CD8-positive, alpha-beta T cell (primary cell): ENCODE measurements at places on chromosomes 13 and 19.

DNA sequence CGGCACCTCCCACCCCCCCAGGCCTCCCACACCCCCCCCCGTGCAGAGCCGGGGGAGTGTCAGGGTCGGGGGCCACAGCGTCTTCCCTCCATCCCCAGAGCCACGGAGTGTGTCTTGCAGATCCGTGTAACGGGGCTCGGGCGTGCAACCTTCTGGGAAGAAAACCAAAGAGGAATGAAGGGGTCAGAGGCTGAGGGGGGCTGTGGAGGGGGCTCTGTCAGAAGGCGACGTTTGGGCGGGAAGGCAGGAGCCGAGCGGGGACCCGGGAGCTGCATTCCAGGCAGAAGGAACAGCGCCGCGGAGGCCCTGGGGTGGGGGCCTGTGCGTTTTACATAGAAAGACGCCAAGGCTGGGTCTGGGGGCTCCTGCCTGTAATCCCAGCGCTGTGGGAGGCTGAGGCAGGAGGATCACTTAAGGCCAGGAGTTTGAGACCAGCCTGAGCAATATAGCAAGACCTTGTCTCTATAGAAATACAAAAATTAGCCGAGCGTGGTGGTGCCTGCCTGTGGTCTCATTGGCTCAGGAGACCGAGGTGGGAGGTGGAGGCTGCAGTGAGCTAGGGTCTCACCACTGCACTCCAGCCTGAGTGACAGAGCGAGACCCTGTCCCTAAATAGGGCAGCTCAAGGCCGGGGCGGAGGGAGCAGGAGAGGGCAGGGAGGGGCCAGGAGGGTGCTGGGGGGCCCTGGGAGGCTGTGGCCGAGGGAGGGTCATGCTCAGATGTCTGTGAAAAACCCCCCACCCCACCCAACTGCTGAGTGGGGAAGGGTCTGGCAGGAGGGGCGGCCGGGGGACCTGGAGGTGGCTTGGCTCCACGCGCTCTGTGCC lies 27.8 kb downstream of the ARID3A start:
- no peak for DNase-seq

- no peak for DNase-seq
Observed at GRCh38 chr13:31175847-31176532, 14.3 kb upstream of the HSPH1 start.

DNA sequence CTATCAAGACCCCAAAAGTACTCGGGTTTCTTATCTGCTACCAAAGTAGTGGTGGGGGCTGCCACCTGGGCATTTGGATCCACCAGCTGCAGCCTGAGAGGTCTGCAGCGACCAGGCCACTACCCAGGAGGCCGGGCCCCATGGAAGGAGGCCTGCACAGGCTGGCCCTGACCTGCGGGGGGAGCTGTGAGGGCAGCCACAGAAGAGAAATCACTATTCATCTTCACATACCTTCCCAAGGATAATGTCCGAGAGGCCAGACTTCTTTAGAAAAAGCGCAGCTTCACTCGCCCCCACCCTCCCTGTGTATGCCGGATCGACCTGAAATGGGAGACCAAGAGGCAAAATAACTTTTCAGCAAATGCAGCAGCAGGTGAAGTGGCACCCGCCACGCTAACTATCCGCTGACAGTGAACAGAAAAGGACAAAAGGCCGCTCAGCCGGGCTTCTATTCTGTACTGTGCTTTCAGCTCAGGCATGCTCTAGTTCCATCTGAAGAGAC lies 30.1 kb downstream of the EPS15L1 start:
- no peak for DNase-seq

- no peak for DNase-seq
Observed at GRCh38 chr13:49814551-49815270, 22.2 kb upstream of the KPNA3 start.

- DNase-seq, result no peak
Observed at GRCh38 chr19:10637894-10638293, 12.5 kb downstream of the SLC44A2 start.

- no peak for DNase-seq
Observed at GRCh38 chr13:71873418-71874247, 6.6 kb upstream of the DACH1 start.

DNA sequence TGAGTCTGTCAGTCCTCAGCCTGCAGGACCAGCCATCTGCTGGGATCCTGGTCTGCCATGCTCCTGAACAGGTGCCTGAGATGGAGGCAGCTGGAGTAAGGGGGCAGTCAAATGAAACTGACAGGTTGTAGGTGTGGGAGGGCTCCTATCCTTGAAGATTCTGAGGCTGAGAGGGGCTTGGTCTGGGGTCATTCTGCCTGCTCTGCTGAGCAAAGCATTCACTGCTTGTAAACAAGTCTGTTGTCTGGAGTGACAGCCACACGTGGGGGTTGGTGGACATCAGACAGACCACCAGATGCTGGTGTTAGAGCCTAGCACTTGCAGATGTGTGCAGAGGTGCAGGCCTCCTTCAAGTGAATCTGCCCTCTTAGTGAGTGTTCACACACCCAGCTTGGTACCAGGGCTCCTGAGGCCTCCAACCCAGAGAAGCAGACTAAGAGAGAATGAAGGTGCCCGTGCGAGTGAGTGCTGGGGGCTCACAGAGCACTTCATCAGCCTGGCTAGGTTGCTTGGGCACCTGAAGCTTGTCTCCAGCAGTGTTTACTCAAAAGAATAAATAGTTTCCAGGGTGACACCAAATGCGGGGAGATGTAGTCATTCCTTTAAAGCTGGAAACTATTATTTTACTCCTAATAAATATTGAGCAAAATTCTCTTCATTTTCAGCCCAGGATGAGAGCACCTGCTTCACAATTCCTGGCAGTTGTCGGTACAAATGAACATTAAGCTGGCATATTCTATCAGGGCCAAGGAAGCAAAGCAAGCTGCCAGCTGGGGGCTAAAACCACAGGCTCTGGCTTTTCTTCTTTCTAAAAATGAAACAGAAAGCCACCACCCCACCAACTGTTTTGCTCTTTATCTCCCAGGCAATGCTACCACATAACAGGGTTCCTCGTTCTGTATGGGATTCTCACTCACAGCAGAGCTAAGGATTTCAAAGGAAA lies 82.3 kb downstream of the RNASEH2B start:
- DNase-seq, result no peak

DNA sequence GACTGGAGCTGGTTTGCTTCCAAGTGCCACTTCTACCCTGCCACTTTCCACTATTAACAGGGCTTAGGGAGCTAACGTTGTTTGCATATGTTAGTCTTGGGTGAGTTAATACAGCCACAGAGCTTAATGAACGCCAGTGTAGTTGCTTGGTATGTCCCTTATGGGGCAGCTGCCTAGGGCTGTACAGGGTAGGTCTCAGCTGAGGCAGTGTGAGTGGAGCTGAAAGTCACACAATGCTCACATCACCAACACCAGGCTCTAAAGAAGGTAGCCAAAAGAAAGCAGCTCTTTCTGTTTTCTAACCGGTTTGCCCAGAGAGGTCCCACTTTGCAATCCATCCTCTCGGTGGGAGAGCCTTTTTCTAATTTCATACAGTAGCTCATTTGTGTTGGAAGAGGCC lies 186.2 kb downstream of the RGCC start:
- no peak for DNase-seq

GRCh38 chr13:34868733-34869132 lies 73.3 kb upstream of the NBEA start:
- DNase-seq, result no peak

- DNase-seq, result peak; percentile 30
Observed at GRCh38 chr13:31200637-31200971, 829 bp downstream of the B3GLCT start.

- DNase-seq, result no peak
Observed at GRCh38 chr19:48681127-48681470, 8.3 kb upstream of the NTN5 start.

DNA sequence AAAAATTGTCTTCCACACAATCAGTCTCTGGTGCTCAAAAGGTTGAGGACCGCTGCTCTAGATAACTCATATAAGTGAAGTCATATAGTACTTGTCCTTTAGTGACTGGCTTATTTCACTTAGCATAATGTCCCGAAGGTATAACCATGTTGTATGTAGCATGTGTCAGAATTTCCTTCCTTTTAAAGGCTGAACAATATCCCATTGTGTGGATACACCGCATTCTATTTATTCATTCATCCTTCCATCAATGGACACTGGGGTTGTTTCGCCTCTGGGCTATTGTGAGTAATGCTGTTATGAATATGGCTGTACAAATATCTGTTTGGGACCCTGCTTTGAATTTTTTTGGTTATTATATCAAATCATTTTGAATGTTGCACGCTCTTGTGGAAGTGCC lies 4.6 kb upstream of the LYPD5 start:
- DNase-seq, result no peak

DNA sequence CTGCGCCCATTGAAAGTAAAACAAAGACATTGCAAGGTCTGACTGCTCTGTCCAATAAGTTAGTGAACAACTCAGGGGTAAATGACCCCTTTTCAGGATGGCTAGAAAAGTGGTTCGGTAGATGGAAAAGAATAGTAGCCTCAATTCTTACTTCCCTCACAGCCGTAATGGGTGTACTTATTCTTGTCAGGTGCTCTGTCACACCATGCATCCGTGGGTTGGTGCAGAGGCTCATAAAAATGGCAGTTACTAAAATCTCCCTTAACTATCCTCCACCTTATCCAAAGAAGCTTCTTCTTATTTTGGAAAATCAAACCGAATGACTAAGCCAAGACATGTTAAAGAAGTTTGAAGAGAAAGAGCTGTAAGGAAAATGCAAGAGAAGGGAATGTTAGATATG lies 31.4 kb upstream of the ZNF83 start:
- DNase-seq, result no peak

DNA sequence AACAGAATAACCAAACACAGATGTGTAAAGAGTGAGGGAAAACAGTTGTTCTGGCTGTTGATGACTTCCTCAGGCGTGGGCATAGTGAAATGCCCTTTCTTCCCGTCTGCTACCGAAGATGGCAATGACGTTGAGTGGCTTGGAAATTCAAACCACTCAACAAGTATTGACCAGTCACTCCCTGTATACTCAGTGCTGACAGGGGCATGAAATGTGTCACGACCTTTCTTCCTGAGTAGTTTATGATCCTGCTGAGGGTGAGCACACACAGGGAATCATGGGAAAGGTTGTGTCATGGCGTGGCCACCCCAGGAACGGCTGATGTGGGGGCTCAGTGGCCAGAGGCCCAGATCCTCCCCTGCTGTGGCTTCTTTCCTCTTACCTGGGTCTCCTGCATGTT lies 87.8 kb upstream of the C1QTNF9B start:
- no peak for DNase-seq

DNA sequence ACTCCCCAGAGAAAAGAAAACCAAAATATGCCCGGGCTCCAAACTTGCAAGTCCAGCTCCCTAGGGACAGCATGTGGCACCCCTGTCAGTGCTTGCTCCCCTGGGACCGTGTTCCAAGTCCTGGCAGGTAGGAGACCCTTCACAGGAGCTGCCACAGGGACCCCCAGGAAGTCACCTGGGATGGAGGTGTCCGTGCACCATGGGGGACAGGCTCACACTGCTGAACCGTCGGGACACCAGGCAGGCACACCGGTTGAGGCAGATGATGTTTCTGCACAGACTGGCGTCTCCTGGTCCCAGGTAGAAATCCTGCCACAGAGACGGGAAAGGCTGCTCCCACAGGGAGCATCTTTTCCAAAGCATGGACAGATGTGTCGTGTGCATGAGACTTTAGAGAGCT lies 11.7 kb upstream of the PROZ start:
- no peak for DNase-seq

- no peak for DNase-seq
Observed at GRCh38 chr13:32178763-32179162, 136.4 kb downstream of the ZAR1L start.

DNA sequence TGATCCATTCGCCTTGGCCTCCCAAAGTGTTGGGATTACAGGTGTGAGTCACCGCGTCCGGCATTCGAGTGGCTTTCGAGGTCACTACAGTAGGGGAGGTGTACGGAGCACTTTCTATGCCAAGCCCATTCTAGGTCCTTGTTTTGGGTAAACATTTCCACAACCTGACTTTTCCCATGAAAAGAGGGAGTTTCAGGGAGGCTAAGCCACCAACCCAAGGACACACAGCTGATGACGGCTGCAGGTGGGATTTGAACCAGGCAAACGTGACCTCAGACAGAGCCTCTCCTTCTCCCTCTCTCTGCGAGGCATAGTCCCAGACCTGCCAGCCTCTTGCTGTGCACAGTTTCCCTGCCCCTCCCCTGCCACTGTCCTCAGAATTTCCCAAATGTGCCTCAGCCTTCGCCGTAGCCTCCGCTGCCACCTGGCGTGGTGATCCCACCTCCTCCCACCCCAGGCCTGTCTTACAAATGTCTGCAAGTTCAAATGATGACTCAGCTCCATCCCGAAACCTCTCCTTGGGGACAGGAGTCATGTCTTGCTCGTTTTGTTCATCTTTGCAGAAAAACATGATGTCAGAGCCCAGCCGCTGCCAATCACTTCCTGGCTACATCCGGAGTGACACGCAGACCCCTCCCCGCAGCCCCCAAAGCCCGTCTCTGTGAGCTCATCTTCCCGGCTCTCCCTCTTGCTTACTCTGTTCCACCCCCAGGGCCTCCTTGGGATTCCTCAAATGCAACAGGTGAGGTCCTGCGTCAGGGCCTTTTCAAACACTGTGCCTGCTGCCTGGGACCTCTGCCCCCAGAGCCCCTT lies 6.6 kb upstream of the GADD45B start:
- no peak for DNase-seq
